SHP77 treated with DMSO at 0.1 percent for 48 hours (cell line): ENCODE measurements at places on chromosomes 2 and 18.

- no peak for DNase-seq
Measured at GRCh38 chr2:164363646-164364045, 257.6 kb downstream of the GRB14 start.

DNA sequence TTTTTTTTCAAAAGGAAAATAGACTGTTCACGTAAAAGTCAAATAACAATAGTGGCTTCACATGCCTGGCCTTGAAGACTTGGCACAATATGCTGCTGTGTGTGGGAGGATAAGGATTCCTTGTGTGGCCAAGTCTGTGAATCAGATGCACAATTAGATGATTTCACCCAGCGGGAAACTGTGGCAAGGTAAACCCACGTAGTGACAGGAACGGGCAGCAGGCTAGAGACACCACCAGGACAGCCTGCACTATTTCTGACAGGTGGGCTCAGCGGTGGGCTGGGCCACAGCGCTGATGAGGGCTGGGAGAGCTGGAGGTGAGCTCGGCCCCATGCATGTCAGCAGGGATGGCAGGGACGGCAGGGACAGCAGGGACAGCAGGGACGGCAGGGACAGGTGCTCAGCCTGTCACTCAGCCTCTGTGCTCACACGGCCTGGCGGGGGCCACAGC is 21.6 kb downstream of the SNORC start:
- no peak for DNase-seq

DNA sequence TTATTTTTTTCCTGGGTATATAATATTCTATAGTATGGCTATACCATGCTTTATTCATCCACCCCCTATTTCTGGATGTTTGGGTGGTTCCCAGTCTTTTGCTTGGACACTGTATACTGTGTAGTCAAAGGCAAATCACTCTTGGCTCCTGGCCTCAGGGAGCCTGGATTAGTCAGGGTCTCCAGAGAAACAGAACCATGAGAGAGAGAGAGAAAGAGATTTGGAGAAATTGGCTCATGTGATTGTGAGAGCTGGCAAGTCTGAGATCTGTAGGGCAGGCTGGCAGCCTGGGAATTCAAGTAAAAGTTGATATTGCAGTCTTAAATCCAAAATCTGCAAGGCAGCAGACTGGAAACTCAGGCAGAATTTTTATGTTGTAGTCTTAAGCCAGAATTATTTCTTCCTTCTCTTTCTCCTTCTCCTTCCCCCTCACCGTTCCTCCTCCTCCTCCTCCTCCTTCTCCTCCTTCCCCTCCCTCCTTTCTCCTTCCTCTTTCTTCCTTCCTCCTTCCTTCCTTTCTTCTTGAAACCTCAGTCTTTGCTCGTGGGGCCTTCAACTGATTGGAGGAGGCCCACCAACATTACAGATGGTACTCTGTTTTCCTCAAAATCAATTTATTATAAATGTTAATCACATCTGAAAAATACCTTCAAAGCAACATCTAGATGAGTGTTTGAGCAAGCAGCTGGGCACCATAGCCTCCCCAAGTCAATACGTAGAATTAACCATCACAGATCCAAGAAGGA is 33.0 kb downstream of the CTIF start:
- no peak for DNase-seq

DNA sequence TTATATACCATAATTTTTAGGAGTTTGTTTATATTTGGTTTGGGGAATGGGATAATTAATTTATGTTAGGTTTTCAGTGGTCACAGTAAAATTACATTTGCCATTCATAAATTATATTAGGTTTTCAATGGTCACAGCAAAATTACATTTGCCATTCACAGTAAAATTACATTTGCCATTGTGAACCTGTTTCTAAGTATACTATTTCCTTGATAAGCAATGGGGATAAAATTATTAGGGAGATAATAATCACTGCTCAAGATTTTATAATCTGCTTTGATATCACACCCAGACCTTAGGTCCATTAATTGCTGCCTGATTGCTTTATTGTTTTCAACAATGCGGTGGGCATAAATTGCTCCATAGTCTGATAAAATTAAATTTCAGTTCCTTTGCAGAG is 124.6 kb downstream of the ASXL3 start:
- no peak for DNase-seq

GRCh38 chr2:102951249-102951648 is 189.4 kb downstream of the TMEM182 start:
- no peak for DNase-seq

DNA sequence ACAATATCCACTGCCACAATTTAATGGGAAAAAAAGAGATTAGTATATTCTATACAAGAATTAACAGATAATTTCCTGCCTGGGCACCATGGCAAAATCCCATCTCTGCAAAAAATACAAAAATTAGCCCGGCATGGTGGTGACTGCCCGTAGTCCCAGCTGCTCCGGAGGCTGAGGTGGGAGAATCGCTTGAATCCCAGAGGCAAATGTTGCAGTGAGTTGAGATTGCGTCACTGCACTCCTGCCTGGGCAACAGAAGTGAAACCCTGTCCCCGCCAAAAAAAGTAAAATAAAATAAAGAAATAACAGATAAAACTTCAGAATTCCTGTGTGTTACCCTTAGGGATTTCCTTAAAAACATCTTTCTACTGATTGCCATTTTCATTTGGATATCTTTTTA is 1194.8 kb upstream of the PIK3C3 start:
- no peak for DNase-seq

DNA sequence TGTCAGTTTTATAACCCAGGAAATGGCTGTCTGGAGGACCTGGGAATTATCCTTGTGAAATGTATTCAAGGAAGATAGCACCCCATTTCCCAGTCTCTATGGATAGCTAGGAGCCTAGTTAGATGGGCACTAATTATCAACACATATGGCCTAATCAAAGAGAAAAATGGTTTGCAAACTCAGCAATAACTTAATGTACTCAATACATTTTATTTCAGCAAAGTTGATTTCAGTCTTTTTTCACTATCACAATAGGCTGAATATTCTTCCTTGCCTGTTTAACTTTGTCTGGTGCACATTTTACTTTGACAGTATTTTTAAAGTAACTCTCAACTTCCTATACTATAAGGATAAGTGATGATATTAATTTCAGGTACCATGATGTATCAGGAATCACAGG is 756.3 kb downstream of the CCDC85A start:
- no peak for DNase-seq

DNA sequence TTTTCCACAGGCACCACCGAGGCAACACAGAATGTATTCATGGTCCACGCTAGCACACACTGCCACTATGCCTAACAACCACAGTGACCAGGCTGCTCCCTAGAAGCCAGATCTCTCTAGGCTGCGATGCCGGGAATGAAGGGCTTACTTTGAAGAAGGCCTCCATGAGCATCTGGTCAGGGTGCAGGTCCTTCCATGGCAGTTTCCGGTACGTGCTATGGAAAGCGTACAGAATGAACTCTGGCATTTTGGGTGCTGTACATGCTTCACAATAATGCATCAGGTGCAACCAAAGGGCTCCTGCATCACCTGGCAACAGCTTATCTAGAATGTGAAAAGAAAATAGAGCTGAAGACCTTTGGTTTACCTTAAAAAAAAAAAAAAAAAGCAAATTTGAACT is 44.9 kb downstream of the SIGLEC15 start:
- DNase-seq, result no peak

DNA sequence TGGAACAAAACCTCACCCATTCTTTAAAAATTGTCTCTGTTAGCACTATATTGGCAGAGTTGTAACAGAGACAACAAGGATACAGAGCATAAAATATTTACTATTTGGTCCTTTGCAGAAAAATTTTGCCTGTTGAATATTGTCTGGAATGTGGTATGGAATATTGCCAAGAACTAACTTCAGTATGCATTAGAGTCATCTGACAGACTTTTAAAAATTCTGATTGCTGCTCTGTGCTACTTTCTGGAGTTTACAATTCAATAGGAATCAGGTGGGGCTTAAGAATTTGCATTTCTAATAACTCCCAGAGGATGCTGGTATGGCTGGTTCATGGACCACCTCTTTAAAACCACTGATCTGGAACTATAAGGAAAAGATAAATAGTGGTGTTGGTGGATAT is 32.8 kb upstream of the NYAP2 start:
- DNase-seq, result no peak

DNA sequence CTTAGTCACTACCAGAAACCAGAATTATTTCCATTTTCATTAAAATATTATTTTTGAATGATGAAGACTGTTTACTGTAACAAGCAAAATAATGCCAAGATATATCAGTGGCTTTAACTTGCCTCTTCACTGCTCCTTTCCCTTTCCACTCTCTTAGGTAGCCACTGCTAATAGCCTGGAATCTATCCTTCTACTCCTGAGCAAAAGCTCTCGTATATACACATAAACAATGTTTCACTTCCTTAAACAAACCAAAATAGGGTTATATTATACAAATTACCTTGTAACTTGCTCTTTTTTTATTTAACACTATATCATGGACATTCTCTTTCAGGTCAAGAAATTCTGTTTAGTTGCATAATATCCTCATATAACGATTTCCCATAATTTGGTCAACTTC is 20.8 kb downstream of the IMMT start:
- no peak for DNase-seq
